DMS53 (cell line): ENCODE measurements at places on chromosomes 6 and 20.

DNA sequence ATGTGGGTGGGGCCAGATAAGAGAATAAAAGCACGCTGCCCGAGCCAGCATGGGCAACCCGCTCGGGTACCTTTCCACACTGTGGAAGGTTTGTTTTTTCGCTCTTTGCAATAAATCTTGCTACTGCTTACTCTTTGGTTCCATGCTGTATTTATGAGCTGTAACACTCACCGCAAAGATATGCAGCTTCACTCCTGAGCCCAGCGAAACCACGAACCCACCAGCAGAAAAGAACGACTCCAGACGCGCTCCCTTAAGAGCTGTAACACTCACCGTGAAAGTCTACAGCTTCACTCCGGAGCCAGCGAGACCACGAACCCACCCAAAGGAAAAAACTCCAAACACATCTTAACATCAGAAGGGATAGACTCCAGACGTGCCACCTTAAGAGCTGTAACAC lies 76.7 kb downstream of the TFAP2A start:
- DNase-seq, result no peak

GRCh38 chr20:44714701-44715498 lies at the start of gene CCN5:
Gene CCN5 (plus strand): TSS chr20:44715369. CDS start chr20:44715391, 22 bp downstream.
- DNase-seq, result peak; percentile 66

DNA sequence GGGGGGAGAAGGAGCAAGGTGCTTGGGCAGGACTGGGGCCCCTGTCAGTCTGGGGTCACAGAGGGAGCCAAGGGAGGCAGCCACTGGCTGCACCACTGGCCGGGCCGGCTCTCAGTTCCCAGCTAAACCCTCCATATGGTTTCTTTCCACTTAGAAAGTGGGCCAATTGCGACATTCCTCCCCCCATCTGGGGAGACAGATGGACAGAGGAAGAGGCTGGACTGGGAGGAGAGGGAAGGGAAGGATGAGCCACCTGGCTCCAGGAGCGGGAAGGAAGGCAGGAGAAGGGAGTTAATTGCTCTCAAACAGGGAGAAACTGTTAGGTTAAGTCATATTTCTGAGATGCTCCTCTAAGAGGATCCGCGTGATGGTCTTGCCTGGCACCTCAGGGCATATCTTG lies 82.2 kb downstream of the GRM4 start:
- no peak for DNase-seq

- DNase-seq, result peak; percentile 59
These were observed 83.7 kb downstream of the STXBP5 start for GRCh38 chr6:147287869-147288271.

DNA sequence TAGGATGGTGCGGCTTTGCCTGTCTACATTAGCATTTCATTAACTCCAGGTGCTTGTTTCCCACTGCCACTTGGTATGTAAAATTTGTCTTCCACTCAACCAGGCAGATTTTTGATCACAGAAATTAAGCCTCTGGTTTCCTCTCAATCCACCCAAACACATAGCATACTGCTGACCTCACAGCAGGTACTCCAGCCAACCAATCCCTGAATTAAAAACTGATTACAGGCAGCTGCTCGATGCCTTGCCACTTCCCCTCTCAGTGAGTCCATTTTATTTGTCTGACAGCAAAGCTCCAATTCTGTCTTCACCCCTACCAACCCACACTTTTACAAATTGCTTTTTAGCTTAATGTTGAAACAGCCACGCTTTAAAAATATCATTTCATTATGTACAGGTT lies 95.2 kb downstream of the PLCB1 start:
- no peak for DNase-seq

DNA sequence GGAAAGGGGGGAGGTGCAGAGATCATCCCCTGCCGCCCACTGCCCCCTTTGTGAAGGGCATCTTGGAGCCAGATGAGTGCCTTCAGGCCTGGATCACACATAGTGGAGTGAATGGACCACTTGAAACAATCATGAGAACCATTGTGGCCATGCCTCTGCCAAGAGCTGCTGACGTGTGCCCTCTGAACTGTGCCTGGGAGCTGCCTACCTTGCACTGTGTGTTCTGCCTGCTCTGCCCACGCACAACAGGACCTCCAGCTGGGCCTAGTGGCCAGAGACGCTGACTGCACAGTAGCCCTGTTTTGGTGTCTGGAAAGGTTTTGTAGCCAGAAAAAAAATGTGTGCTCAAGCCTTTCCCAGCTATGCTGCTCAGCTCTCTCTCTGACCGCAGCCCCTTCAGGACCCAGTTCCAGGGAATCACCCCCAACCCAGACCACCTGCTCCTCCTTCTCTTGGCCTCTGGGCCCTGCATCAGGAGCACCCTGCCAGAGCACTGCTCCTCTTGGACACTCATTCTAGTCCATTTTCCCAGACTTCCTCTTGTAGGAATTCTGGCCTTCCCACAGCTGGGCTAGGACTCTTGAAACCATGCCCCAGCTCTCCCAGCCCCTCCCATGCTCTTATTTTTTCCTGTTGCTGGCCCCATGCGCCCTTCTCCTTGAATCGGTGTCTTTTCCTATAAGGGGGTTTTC lies 1.6 kb upstream of the ADIG start:
- peak; percentile 8 for DNase-seq

DNA sequence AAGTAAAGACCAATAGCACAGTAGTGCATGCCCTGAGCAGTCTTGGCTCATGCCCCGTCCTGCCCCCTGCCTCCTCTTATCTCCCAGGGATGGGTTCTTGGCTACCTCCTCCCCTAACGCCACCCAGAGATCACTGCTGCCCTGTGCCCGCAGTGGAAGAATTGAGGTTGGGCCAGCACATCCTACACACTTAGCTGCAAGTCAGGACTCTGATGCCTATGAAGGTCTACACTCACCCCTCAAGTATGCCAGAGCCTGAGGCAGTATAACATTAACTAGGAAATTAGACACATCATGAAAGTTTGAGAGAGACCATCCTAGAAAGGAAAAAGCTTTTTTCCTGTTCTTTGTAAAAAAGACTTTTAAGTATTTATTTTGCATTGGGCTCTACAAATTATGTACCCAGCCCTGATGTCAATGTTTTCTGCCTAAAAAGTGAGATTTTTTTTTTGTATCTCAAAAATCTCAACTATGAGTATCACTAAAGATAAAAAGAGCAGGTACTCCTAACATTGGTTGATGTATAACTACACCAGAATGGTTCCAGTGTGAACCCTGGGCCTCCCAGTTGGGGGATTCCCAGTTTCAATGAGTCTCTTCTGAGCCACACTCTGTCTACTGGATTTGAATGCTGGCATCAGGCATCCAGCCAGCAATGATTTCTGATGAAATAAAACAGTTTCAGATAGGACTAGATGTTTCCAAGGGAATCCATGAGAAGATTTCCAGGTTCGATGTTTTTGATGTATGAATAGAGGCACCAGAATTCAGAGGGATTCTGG lies 115.4 kb downstream of the ISM1 start:
- no peak for DNase-seq

- no peak for DNase-seq
These were observed 164.1 kb upstream of the GJE1 start for GRCh38 chr6:141968632-141969031.

DNA sequence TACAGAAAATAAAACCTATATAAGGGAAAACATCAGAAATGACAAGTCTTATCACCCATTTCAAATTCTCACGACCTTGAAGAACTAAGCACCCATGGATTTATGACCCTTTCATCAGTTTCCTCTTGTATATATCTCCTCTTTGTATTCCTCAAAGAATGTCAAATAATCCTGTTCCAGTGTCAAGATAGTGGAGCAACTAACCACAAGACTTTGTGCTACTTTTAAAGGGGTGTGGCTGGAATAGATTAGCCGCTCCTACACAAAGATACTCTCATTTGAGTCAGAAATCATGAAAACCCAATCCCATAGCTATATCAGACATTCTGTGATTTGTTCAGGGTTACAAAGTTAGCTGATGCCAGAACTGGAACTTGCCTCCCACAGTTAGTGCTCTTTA lies 6.6 kb downstream of the REPS1 start:
- no peak for DNase-seq

DNA sequence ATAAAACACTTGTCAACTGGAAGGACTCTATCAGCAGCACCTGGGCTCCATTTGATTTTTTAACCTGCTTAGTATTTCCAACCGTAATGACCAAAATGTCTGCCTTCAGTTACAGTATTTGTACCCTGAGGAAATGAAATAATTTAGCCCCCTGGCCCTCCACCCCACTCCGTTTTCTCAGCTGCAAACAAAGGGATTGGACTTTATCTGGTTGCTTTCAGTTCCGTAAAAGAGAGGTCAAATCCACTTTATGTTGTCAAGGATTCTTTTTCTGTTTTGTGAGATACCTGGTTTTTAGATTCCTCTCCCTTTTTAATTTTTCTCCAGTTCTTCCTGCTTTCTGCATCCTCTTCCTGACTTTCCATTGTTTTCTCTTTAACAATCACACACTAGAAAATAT lies 64.4 kb upstream of the BMP2 start:
- peak; percentile 22 for DNase-seq

GRCh38 chr6:134708079-134708478 lies 241.8 kb downstream of the ALDH8A1 start:
- no peak for DNase-seq

DNA sequence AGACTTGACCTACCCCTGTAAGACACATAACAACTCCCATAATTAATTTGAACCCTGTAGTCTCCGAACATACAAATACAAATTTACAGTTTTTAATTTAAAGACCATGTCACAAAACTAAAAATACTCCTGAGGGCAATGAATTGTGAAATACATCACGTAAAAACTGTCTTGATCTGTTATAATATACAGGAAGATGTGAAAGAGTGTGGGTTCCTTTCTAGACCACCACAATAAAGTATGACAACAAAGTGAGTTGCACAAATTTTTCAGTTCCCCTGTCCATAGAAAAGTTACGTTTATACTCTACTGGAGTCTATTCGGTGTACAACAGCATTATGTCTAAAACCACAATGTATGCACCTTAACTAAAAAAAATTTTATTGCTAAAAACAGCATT lies 11.0 kb upstream of the BLOC1S5 start:
- DNase-seq, result no peak

- DNase-seq, result no peak
These were observed 46.1 kb downstream of the CD40 start for GRCh38 chr20:46164254-46164653.

GRCh38 chr6:97262676-97263075 lies 20.3 kb downstream of the MMS22L start:
- no peak for DNase-seq

- DNase-seq, result no peak
These were observed 39.4 kb downstream of the PPP1R3G start for GRCh38 chr6:5124526-5124925.
